ENCODE measurements at places on chromosomes 11 and 22.

DNA sequence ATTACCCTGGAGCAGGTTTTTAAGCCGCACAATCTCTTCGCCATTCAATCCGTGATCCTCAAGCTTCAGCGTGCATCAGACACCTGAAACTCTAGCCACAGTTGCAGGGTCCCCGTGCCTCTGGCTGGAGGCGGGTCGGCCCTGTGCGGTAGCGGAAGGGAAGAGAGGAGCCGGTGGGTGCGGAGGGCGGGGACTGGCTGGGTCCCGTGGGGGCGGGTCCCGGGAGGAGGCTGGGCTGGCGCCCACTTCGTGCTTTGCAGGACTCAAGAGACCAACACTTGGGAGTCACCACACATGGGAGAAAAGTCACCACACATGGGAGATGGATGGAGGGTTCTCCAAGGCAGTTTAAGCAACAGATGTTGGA lies 772 bp downstream of the C22orf15 start:
- peak; percentile 80 for DNase-seq

DNA sequence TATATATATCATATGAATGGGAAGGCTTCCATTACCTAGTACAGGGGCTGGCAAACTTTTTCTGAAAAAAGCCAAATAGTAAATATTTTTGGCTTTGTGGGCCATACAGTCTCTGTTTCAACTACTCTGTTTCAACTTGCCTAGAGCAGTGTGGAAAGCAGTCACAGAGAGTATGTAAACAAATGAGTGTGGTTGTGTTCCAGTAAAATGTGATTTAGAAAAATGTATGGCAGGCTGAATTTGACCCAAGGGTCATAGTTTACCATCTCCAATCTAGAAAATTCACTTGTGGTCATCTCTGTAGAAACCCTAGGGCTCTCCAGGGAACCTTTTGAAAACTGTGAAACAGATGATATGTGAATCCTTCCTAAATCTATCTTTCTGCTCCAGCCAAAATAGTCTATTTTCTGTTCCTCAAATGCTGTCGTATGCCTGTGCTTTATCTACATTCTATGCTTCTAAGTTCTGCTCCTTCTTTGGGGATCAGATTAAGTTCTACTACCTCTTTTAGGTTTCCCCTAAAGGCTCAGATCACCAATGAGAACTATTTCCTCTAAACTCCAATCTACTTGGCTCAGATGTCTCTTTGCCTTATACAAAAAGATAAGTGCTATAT lies 356.2 kb downstream of the METTL15 start:
- no peak for DNase-seq

DNA sequence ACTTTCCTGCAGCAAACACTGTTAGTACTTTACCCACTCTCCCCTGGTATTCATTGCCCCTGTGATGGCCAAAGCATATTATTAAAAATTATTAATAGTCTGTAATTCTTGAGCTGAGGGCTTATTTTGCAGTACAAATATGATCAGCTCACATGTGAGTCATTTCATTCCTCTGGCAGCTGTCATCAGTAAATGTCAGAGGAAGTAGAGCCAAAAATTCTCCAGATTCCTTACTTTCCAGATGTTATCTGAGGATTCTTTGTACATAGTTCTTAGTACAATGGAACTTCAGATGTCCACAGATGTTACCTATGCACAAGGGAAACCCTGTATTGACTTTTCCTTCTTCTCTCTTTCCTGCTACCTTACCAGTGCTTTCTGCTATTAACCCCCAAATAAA lies 12.5 kb downstream of the OR5B3 start:
- no peak for DNase-seq

GRCh38 chr11:46701078-46701654 lies 335 bp downstream of the ZNF408 start:
- DNase-seq, result peak; percentile 32

DNA sequence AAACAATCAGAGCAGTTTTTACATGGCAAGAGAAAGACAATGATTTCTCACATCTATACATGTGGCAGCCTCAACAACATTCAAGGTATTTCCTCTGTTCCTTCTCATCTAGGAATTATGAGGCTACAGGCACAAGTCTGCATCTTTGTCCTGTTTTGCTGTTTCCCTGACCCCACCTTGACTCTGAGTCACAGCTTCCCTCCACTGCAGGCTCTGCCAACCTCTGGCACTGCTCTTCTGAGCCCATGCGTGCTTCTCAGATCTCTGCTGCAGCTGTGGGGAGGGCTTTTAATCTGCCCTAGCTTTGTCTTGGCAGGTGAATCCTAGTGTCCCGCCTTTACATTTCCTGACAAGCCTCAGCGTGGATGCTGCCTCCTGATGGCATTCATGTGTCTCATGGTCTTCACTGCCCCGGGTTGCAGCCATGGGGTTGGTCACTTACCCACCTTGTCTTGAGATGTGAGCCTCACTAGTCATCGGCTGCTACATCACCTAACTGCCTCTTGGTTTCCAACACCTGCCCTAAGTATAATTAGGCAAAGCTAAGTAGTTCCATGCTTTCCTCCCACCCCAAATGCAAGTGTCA lies 578.5 kb downstream of the TBC1D22A start:
- no peak for DNase-seq

DNA sequence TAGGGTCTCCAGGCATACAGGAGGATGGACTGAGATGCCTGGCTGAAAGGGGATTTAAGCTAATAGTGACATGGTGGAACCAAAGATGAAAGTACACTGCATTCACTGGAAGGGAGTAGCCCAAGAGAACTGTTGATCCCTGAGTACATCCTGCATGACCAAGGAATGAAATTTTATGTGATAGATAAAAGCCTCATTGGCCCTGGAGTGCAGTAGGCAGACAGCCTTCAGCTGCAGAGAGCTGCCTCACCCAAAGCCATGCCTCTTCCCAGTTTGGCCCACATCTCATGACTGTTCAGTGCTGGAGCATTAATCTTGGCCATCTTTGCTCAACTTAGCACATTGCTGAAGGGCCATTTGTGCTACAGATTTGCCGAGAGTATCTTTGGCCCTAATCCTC lies 8.0 kb downstream of the KDM4E start:
- no peak for DNase-seq

GRCh38 chr11:125170510-125171031 lies 6.0 kb downstream of the PKNOX2 start:
- DNase-seq, result no peak

- peak; percentile 31 for DNase-seq
These were observed 59.6 kb upstream of the PAX6 start for GRCh38 chr11:31870609-31871309.

DNA sequence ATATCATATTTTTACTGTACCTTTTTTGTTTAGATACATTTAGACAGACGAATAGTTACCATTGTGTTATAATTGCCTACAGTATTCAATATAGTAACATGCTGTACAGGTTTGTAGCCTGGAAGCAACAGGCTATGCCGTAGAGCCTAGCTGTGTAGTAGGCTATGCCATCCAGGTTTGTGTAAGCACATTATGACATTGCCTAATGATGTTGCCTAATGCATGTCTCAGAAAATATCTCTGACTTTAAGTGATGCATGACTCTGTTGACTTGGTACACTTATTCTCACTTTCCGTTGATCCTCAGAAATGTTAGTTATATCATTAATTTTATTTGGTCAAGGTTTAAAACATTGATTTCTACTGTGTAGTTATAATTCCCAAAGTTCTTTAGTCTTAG lies 39.9 kb downstream of the OR2AT4 start:
- no peak for DNase-seq

Data from stimulated activated CD8-positive, alpha-beta memory T cell treated with anti-CD3 and anti-CD28 coated beads, Interleukin-4, amount 100 ng/mL, for 48 hours (primary cell).